ENCODE measurements at places on chromosomes 7 and 10.

- no peak for DNase-seq
Observed at GRCh38 chr7:27184337-27185012, 557 bp downstream of the HOXA11 start.

DNA sequence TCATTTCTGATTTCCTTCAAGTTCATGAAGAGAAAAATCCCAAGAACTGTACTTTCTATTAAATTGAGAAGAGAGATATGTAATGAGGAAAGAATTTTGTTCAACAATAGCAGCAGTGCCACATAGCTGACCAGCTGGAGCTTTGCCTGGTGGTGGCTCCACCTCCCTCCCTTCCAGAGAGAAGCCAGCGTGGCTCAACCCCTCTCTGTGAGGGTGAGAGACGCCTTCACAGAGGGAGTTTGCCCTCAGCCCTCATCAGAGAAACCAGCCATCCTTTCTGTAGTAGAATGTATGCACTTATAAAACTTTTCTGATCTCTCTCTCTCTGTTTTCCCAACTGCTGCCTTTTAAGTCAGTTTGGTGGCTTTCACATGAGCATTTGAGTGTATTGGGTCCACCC is 20.5 kb upstream of the COL1A2 start:
- peak; percentile 39 for DNase-seq

DNA sequence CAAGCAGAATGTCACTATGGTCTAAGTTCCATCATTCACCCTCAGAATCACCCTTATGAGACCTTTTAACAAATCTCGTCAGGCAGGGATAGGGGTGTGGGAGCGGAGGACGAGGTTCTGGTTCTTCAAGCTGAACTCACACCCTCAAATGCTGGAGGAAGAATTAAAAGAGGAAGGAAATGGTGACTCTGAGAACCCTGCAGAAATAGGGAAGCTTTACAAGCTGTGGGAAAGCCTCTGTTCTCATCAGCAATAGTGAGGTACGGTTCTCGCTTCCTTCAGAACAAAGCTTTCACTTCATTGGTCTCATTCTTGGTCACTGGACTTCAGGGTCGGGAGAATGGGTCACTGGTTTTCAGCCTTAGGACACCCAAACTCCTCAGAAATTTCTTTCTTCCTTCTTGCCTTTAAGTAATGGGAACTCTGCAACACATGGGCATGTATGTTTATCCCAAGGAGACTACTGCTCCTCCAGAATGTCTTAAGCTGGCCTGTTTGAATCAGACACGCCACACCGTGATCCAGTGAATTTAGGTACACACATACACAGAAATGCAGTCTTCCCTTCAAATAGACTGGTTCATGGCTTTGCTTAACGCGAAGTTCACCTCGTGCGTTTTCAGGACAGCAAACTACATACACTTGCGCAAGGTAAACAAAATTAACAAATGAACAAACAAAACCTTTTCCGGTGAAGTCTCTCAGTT is 226.0 kb downstream of the SFMBT2 start:
- no peak for DNase-seq

DNA sequence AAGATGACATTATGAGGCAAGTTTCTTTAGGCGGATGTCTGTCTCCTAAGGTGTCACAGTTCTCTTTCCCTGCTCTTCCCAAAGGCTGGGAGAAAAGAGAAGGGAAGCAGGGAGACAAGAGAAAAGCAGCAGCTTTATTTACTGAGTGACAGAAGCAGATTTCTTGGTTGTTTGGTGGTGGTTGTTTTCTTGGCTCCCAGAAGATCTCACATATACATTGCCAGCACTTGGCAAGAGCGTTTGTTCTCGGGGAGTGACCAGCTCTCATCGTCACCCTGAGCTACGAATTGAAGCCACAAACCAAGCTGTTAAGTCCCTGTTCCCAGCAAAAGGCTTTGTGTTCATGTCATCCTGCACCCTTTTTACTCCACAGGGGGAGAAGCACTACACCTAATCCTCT is 11.4 kb downstream of the CDHR3 start:
- DNase-seq = no peak

DNA sequence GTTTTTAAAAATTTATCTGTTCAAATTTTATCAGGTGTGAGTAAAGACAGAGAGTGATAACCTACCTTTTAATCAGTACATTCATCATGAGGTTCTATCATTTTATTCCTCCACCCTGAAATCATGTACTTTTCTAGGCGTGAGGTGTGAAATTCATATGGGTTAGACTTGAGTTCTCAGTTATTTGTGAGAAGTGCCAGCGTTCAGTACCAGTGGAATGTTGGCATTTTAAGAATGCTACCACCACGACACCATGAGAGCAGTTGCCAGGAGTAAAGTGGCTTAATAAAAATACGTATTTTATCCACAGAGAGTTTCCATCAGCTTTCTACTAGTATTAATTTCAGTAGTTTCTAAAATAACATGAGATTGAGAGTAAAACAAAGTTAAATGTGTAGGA is 104.1 kb upstream of the FERD3L start:
- DNase-seq = no peak

DNA sequence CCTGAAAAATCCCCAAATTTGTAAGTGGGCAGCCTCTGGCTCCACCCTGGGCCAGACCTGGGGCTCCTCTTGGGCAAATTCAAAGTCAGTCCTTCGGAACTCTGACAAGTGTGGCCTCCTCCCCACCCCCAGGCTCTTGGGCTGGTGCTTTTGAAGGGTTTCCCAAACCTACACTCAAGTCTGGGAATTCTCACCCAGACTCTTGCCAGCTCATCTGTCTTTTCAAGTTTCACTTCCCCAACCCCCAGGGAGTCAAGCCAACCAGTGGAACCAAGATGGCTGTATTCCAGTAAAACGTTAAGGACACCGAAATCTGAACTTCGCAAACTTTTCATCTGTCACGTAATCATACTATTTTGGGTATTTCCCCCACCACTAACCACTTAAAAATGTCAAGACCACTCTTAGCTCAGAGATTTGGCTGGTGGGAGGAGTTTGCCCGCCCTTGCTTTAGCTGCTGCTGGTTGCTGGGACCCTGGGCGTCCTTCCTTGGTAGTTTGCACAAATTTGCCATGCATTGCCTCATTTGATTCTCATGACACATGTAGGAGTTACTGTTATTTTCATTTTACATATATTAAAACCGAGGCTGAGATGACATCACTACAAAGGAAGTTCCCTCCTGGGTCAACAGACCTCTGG is 1.7 kb upstream of the MYO1G start:
- DNase-seq = peak; percentile 23

- DNase-seq = no peak
Observed at GRCh38 chr10:97764519-97764931, 7.3 kb downstream of the SFRP5 start.

GRCh38 chr7:122467661-122468449 is 163.3 kb upstream of the FEZF1 start:
- no peak for DNase-seq

GRCh38 chr7:100874300-100874576 is 665 bp upstream of the SRRT start:
- no peak for DNase-seq

GRCh38 chr7:49023345-49024328 is 99.3 kb downstream of the CDC14C start:
- DNase-seq = no peak

- DNase-seq = no peak
Observed at GRCh38 chr10:92897916-92898315, 49.6 kb downstream of the EXOC6 start.

GRCh38 chr7:21844742-21845141 is 101.0 kb downstream of the CDCA7L start:
- no peak for DNase-seq
